ENCODE measurements at places on chromosomes 16 and 17. TPM values are rescaled to one million over a fixed set of nuclear protein-coding genes. Genes with fewer than 3 reads are reported as not detected.

CDH11 gene
- total RNA-seq = 16.5 TPM

- no peak for DNase-seq
Observed at GRCh38 chr17:74259667-74260524, 14.1 kb upstream of the DNAI2 start.

DNA sequence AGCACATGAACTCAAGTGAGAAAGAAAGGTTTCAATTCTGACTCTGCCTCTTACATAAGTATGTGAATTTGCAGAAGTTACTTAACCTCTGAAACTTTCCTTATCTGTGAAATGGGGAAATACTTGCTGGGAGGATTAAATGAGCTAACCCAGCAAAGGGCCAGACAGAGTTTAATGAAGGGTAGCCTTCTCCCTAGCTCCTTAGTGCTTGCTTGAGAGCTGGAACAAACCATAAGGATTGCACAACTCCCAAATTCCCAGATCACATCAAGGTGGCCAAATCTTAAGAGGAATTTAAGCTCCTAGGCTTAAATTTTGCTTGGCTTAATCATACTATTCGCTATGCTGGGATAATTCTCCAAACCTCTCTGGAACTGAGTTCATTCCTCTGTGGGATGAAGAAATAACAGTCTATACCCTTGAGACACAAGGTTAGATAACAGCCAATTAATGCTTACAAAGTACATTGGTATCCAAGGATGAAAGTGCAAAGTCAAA, 11.8 kb upstream of the WSB1 start:
- DNase-seq = no peak

DNA sequence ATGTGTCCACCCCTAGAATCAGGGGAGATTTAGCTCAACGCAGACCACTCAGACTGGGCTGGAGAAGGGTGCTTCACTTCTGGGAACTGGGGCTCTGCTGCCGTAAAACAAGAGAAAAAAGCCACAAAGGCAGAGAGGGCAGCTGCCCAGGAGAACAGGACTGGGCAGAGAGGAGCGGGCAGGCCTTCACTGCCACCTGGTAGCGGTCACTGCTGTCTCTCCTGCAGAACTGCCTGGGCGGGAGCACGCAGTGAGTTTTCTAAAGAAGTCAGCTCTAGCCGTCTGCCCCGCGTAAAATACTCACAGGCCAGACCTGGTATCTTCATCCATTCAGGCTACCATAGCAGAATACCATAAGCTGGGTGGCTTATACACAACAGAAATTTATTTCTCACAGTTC, 103.8 kb downstream of the AMFR start:
- no peak for DNase-seq

DNA sequence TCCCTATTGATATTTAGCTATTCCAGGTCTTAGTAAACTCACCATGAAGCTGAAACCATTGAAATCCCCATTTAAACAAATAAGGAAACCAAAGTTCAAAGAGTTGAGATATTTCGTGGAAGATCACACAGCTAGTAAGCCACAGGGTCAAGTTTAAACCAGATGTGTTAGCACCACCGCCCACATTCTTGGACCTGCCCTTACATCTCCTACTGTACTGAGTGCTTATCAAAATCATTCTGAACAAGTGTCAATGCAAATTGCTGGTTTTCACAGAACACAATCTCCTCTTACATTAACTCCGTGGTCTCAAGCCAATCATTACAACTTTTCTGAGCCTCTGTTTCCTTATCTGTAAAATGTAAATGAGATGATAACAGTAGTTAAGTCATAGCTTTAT, 676.2 kb downstream of the CDH11 start:
- no peak for DNase-seq
